ENCODE measurements at places on chromosomes 2 and 18.

DNA sequence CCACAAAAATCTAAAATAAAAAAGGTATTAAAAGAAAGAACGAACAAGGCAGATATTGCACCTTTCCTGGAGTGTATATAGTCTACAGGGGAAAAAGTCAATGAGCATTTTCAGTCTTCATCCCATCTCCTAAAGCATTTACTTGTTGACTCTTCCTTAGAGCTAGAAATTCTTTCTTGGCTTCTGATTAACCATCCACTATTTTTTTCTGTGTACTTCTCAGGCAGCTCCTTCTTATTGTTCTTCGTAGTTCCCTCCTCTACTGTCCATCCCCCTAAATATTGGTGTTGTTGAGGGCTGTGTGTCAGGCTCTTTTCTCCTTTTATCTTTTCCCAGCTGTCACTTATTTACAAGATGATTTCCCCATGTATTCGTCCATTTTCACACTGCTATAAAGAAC is 3.5 kb upstream of the LAPTM4A start:
- DNase-seq, result no peak

GRCh38 chr2:70938586-70938950 is 2.9 kb downstream of the ATP6V1B1 start:
- no peak for DNase-seq

DNA sequence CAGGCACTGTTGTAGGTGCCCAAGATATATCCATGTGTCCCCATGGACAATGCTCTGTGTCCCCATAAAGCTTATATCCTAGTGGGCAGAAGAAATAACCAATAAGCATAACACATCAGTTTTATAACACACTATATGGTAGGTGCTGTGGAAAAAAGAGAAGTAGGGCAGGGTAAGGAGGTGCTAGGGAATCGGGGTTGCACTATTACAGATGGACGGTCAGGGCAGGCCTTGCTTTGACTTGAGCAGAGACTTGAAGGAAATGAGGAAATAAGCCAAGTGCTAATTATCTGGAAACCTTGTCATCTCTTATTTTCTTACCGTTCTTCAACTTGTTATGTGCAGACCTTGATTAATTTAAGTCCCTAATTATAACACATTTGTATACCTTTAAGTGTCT is 82.0 kb downstream of the PHLPP1 start:
- DNase-seq, result no peak

- no peak for DNase-seq
Measured at GRCh38 chr2:190986221-190986953, 27.6 kb downstream of the STAT1 start.

DNA sequence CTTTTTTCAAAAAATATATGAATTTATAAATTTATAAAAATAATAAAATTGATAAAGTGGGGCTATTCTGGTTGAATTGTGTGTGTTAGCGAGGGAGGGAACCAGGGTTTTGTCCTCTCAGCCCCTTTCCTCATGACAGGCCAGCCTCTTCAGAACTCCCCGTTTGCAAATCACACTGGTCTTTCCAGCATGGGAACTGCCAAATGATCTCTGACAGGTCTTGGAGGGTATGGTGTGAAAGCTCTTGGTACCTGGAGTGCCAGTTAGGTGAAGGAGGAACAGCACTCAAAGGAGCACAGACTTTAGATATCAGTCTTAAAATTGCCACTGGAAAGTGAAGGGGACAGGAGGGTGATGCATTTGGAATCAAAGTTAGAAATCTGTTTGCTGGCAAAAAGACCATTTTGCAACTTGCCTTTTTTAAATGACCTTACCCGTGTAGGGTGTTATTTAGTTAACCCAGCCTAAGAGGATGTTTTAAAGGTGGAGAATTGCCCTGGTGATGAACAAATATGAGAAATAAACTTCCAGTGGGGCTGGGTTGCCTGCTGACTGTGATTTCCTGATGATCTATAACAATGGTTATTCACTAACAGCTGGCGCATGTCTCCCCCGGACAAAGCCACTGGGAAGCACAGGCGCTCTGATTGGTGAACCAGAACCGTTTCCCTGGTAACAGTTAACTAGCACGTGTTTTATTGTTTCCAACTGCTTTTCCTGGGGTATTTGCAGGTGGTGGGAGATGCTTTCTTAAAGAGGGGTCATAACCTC is 85.3 kb upstream of the EFEMP1 start:
- no peak for DNase-seq

GRCh38 chr18:23964282-23965238 is 50.0 kb upstream of the TTC39C start:
- peak; percentile 20 for DNase-seq

DNA sequence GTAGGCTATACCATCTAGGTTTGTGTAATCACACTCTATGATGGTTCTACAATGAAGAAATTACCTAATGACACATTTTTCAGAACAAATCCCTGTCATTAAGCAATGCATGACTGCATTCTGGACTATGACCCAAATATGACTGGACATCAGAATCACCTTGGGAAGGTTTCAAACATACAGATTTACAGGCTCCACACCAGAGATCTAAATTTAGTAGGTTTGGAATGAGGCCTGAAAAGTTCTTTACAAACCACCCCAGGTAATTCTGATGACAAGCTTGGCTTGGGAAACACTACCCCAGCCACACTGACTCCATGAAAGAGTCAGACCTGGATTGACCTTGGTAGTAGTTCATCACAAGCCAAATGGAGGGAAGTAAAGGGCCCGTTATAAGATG is 52.2 kb upstream of the NFE2L2 start:
- no peak for DNase-seq

DNA sequence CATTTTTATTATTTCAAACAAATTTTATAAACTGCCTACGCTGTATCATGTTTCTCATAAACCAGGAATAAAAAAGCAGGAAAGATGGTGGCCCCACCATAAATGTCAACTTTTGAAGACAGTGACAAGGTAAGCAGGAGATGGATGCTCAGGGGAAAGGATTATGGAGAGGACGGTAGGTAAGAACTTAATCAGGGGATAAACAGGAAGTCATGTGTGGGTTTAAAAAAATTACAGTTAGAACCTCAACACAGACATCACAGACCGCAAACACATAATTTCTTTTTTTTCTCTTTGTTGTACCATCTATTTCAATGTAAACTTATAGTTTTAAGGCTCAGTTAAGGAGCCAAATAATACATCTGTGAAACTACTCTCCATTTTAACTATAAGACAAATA is 575.2 kb upstream of the SLC8A1 start:
- no peak for DNase-seq

DNA sequence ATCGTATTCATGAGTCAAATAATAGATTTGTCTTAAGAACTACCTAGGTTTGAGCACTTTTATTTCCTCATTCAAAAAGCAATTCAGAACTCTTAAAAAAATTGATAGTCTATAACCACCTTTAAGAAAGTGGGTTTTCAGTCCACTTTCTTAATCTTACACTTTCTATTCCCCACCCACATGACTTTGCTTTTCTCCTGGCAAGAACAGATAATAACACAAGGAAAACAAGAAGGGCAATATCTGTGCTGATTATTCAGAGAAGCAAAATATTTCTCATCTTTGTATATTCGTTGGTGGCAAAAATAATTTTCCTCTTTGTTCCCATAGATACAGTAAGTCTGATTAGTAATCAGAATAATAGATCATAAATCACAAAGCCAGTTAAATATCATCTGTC is 130.6 kb upstream of the DNAJC10 start:
- DNase-seq, result no peak

All from activated CD4-positive, alpha-beta T cell treated with anti-CD3 and anti-CD28 coated beads for 24 hours (primary cell).